CD4-positive, alpha-beta T cell (primary cell): ENCODE measurements at places on chromosomes 7 and 10.

DNA sequence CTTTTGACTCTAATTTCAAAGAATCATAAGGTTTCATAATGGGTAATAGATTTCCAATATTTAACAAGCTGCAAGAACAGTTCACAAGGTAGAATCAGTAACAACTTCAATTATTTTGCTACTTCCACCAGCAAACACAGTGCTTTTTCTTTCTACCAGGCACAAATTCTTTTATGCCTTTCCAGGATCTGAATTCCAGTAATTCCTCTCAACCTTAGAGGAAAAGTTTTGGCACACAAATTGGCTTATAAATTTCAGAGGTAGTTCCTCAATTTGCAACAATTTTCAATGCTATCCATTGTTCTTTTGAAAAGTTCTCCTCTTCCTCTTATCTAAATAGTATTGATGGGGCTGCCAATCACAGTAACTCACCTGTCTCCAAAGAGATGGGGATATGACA lies 665.4 kb upstream of the PHF14 start:
- no peak for DNase-seq

DNA sequence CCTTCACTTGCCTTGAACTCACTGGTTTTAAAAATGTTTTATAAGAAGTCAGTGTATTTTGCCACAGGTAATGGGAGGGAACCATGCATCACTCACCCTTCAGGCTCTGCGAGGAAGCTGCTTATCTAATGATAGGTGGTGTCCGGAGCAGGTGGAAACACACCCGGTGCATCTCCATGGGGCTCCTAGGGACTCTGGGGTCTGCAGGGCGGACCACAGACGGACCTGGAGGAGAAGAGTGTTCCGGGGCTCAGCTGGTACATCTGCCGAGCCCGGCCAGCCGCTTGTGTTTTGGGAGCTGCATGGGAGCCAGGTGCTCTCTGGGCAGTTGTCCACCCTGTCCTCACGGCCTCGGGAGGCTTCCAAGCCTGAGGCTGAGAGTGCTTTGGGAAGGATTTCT lies 7.3 kb downstream of the LRRC27 start:
- DNase-seq = no peak

GRCh38 chr7:41333511-41333910 lies 369.4 kb downstream of the INHBA start:
- no peak for DNase-seq

DNA sequence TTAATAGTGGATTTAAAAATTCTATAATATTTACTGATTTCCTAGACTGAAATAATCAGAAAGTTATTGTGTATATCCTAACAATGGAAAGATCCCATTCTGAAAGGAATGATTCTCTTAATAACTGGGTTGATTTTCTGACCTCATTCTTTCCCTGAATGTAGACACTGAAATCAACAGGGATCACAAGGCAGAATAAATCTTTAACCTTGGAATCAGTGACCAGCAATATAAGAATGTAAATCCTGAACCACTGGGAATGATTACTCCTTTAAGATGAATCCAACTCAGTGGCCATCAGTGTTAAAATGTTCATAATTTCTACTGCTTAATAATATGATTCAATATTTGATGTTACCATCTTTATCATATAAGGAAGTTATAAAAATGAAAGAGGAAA lies 47.6 kb downstream of the ANKRD26 start:
- no peak for DNase-seq

- no peak for DNase-seq
These were observed 156.7 kb upstream of the TCF7L2 start for GRCh38 chr10:112793202-112793921.

GRCh38 chr7:22664988-22665798 lies 61.8 kb upstream of the IL6 start:
- DNase-seq = no peak

DNA sequence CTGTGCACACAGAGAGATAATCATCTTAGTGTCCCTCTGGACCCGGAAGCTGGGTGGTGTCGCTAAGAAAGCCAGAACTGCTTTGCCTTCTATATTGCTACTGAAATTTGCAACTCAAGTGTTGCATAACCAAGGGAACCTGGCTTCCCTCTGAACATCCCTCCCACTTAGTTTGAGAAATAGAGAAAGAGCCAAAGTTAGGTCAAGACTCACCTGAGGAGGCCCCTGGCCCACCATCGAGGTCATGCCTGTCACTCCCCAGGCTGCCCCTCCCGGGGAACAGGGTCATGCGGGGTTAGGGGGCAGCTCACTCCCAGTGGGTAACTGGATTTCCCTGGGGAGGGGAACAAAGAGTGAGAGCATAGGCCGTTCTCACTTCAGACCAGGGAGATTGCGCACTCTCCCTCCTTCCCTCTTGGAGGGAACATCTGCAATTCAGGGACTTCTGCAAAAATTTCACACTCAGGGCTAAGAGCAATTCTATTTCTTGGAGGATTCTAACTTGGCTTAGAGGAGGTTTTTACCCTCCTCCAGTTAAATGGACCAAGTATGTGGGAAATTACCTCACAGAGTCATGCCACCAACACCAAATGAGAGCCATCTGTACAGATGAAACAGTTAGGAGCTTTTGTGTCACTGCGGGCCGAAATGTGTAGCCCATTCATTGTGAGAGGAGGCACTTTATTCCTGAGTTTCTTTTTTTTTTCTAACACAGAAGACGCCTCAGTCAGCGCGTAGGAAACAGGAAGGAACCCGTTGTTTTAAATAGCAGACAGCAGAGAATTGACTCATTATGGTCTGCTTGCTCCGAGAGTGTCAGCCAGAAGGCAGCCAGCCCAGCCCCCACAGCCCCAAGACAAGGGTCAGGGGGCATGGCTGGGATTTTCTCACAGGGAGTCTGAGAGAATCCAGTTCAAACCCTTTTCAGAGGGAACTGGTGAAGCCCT lies 221.3 kb downstream of the ARHGAP12 start:
- no peak for DNase-seq

GRCh38 chr7:41817386-41817785 lies 114.5 kb upstream of the INHBA start:
- no peak for DNase-seq
